Midbrain (tissue), 1 donor: ENCODE measurements at places on chromosomes 3 and 15.

DNA sequence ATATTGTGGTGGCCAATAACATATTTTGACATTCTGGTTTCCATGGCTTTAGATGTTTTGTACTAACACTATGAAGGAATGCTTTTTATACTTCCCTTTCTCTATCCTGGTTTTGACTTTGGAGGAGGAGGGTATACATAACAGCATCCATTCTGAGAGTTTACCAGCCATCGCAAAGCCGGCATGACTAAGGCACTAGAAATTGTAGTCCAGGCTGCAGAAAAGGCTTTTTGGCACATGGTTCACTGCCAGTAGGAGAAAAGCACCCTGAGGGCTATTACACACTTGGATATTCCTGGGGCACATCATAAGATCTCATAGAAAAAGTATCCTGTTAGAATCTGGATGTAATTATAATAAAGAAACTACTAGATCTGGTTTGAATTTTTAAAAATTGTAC, 101.8 kb downstream of the STT3B start:
- no peak for DNase-seq

DNA sequence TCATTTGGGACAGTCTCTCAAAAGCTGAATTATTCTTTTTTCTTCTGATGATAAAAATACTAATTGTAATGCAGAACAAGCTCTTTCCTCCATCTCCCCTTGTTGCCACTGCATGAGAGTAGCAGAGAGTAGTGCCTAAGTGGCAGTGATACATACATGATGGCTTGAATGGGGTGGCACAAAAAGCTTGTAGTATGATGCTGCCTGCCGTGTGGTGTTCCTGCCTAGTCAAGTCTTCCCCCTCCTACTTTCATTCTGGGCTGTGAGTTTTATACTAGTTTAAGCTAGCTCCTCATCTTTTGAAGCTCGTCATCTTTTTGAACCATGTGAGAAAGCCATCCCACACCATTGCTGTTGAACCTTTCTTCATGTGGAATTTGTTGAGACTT, 230.5 kb downstream of the NFKBIZ start:
- DNase-seq = no peak

- no peak for DNase-seq
Measured at GRCh38 chr3:157351981-157352380, 84.7 kb upstream of the PTX3 start.

DNA sequence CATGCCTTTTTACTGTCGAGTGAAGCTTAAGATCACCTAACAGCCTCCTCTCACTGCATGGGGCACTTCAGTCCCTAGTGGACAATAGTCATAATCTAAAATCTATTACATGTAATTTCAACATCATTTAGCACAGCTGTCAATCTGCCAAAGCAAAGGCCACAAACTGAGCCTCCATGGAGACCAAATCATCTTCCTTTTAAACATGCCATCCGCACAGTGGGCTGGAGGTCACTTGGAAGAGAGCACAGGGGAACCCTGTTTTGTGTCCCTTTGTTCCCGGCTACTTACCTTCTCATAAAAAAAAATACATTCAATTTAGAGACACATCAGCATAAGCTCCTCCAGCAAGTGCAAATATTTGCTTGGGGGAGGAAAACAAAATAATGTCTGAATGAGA, 167.3 kb downstream of the SQOR start:
- DNase-seq = no peak

DNA sequence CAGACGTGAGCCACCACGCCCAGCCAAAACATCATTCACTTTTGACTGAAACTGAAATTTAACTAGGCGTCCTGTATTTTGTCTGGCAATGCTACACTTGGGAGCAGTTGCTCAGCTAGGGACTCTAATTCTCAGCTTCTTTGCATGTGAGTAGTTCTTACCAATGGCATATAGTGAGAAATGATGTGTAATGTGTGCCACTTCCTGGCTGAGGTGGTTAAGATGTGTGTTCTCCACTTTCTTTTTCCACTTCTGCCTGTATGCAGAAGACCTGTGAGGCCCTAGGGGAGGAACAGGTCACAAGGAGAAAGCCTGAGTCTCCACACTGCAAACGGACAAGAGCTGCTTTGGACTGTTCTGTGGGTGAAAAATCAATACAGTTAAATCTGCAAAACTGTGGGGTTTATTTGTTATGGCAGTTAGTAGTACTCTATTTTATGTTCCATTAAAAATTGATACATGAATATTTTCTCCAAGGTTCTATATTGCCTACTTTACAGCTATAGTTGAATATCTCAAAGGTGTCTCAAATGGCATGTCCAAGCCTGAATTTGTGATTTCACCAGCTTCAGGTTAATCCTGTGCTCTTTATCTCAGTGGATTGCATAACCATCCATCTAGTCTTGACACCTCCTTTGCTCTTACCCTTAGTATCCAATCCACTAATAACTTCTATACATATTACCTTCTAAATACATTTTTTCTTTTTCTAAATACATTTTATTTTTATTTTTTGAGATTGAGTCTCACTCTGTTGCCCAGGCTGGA, 59.3 kb downstream of the NR1D2 start:
- no peak for DNase-seq

DNA sequence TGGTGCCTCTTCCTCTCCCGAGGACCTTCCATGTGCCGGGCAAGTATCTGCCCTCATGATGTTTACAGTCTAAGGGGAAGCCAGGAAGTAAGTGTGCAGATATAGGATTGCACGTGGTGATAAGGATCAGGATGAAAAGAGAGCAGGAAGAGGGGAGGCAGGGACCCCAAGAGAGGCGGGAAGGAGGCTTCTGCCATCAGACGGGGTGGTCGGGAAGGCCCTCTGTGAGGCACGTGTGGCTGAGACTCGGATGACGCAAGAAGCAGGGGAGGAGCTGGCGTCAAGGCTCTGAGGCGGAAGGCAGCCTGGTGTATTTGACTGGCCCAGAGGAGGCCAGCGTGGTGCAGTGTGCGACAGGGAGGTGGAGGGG, 762 bp upstream of the IQSEC1 start:
- no peak for DNase-seq

- DNase-seq = no peak
Measured at GRCh38 chr3:23754215-23754614, 51.5 kb upstream of the UBE2E1 start.

DNA sequence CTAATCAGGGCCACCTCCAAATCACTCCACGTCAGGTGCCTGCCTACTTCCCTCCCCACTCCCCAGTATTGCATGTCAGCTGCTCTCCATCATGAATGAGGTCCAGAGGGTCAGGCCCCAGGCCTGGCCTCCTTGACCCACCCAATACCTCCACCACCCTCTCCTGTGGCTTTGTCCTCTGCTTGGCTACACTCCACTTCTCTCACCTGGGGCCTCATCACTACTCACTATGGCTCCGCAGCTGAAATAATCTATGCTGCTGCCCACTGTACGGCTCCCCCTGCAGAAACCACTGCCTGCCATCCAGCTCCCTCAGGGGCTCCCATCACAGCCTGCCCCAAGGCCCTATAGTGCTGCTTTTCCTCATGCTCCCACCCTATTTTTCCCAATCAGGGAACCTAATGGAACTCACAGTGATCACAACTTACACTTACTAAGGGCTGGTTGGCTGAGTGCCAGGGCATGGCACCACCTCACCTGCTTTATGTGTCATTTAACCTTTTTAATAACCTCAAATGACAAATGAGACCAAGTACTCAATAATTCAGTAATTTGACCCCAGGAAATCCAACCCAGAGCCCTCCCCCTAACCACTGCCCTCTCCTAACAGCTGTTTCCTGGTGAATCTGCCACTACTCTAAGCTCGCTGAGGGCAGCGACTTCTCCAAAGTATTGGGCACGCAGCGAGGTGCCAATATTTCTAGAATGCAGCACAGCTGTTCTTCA, 2.3 kb downstream of the GORASP1 start:
- DNase-seq = no peak

DNA sequence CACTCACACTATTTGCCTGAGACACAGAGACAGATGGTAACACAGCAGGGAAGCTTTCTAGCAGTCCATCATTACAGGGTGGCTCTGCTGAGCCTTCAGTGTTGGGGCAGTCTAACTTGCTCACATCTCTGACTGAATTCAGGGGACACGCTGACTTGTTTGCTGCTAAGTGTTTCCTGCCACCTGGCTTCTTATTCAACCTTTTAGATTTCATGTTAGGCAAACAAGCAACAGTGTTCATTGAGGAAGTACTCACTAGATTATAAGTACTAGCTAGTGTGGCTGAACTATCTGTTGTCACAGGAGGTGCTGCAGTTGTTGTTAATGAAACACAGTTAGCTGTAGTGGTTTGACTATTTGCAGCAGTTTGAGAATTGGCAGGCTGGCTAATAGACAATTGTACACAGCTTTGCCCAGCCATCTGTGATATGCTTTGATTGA, 37.3 kb downstream of the USF3 start:
- DNase-seq = no peak

DNA sequence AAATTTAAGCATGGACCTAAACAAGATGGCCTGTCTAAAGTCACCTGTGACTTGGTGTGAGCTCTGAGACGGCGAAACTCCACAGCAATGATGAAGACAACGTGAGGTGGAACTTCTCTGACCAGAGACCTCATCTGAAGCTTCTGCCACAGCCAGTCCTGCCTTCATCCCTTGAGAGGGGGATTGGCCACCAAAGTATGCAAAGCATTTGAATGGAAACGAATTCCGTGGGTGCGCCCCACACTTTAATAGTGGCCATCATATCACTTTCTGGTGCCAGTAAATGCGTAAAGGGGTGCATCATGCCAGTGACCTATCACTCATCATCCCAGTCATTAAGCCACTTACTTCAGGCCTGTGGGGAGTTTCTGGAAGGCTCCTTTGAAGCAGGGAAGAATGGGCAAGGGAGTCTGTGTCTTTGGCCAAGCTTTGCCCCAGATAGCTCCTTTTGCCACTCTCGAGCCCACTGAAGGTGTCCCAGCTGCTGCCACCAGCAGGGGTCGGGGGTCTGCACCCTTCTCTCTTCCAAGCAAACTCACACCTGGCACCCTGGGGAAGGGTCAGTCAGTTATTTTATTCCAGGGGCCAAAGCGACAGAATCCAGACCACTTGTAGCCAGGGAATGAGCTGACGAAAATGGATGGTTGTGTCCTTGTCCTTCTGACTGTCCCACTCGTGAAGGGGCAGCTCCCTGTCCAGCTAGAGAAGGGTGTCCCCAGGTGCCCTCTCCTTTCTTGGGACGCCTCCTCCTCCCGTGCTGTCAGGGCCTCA, 17.7 kb downstream of the MUC20 start:
- no peak for DNase-seq

DNA sequence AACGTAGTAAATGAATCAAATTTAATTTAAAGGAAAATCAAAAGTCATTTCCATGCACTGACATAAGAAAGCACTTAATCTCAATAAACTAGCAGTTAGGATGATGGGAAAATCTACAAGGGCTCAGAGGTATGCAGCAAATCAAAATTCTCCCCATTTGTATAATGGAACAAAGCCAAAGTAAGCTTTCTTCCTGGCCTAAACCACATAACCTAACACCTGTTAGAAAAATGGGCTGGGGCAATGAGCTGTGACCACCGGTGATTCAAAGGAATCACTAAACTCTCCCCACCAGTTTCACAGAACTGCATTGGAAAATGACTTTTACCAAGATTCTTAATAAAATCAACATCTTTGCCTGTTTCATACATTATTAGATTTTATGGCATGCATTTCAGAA, 1024.3 kb downstream of the FHIT start:
- DNase-seq = no peak

DNA sequence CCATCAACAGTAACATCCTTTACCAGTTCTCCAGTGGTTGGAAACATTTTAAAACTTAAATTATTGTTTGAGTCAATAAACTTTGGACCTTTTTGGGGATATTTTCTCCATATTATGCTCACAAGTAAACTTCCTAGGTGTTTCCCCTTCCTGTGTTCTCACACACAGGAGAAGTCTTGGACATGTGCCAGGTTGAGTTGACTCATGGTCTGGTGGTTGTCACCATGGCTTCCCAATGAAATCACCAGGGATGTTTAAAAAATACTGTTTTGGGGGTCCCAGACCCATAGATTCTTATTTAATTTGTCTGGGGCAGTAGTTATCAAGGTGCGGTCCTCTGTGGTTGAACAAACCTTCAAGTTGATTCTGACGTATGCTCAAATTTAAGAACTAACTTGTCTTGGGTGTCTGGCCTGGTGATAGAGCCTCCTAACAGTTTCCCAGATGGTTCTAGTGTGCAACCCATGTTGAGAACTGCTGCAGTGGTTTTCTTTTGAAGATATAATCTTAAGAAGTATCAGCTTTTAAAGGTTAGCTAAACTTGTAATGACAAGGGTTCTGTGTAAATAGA, 291.8 kb downstream of the EDEM1 start:
- no peak for DNase-seq

DNA sequence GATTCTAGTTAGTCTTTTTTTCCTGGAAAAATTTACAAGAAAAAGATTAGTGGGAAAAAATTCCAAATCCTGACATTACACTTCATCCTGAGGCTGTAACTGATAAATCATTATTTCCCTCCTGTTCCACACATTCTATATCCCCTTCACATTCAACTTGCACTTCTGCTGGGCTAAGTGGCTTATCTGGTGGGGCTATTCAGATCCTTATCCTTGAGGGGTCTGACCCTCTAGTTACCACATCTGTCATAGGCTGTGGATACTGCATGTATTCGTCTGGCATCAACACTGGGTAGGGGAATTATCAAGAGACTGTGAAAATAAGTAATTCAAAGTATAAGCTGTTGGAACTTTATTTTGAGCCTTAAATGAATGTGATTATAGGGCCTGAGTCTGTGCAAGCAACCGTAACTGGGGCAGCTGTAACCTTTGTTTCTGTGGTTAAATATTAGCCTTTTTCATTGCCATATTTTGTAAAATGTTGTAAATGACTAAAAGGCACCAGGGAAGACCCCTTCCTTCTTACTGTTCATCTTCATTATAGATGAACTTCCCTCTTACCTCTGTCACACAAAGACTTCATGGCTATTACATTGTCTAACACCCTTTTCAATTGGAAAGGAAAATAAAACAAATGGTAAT, 28.0 kb upstream of the TEX9 start:
- no peak for DNase-seq

GRCh38 chr3:11328196-11328945, 56.2 kb downstream of the ATG7 start:
- DNase-seq = no peak

DNA sequence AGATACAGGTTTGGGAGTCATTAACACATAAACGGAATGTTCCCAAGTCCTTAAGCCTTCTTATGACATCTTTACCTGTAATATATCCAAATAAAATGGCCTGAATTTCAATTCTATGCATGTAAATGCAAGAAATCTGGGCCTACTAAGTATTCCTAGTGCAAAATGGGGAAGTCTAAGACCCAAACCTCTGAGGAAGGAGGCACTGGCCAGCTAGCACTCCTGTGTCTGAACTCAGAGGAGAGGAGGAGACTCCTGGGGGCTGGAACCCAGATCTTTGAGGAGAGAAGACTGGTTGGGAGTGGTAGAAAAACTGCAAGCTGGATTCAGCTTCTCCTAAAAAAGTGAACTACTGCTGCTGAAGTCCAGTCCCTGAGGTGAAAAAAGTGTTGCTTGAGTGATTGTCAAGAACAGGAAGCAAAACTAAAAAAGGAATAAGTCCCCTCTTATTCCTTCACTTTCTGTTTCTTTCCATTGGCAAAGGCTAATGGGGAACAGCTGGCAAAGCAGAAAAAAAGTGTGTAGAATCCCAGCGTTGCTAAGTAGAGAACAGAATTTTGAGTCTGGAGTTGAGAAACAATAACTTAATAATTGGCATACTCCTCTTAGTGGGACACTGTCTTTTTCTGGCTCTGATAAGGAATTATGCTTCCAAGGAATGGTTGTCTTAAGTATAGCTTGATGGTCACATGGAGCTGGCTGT, 54.8 kb upstream of the ATP2C1 start:
- DNase-seq = no peak

GRCh38 chr3:102733791-102734563, 299.2 kb downstream of the ZPLD1 start:
- no peak for DNase-seq
